ENCODE measurements at places on chromosomes 5 and 9.

GRCh38 chr9:28136113-28136512, 562.8 kb upstream of the C9orf72 start:
- no peak for DNase-seq

DNA sequence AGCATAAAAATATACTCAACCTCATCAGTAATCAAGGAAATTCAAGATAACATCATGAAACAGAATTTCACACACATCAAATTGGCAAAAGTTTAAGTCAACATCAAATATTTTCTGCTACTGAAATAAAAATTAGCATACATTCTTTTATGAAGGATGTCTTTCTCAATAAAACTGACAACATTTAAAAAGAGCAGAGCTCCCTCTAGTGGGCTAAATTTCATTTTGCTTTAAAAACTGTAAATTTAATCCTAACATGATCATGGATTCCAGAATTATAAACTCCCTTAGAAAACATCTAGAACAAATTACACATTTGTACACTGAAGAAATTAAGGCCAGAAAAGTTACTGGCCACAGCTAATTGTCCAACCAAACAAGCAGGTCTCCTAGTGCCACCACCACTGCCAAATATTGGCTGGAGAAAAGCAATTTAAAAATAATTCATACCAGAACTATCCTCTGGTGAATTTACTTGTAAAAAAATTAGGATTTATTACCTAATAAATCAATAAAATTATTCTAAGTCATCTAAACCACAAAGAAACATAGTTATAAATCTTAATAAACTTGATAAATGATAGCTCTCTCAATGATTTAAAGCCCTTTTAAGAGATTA, 31.2 kb downstream of the DEPDC1B start:
- DNase-seq, result peak; percentile 92

- DNase-seq, result no peak
Measured at GRCh38 chr5:56677690-56678305, 137.6 kb upstream of the MAP3K1 start.

DNA sequence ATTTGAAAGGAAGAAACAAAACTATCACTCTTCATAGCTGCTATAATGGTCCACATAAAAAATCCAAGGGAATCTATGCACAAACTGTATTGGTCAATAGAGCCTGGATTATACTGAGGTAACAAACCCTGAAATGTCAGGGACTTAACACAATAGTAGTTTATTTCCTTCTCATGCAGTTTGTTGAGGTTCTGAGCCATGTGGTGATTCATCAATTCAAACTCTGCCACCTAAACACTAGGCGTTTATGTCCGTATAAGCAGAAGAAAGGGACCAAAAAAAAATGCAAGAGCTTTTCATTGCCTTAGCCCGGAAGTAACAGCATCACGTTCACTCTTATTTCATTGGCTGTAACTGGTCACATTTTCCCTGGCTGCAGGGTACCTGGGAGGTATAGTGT, 464.7 kb downstream of the ZSWIM6 start:
- no peak for DNase-seq

GRCh38 chr9:137691646-137692351, 73.0 kb downstream of the EHMT1 start:
- peak; percentile 61 for DNase-seq

GRCh38 chr5:36035696-36036095, 31.0 kb downstream of the UGT3A2 start:
- DNase-seq, result no peak

DNA sequence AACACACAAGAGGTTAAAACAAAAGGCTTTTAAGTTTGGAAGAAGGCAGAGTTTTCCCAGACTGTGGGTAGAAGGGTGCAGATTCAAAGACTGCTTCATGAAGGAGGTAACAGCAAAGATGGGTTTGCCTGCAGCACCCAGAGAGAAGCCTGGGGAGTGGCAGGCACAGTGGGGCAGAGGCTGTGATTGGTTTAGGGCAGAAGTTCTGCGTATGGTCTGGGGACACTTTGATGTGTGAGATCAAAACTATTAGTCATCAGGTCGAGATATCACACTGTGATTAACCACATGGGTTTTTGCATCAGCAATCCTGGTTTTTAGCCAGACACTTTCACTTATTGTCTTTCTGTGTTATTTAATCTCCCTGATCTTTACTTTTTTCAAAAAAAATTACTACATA, 188.8 kb upstream of the GLRA1 start:
- no peak for DNase-seq

GRCh38 chr5:127650649-127651048, 1.8 kb downstream of the CTXN3 start:
- DNase-seq, result no peak

GRCh38 chr5:125836256-125836655, 587.0 kb upstream of the GRAMD2B start:
- DNase-seq, result no peak

Data from inflammatory macrophage treated with lipopolysaccharide for 1 hour (primary cell).